NB4 (cell line): ENCODE measurements at places on chromosomes 1 and 21.

DNA sequence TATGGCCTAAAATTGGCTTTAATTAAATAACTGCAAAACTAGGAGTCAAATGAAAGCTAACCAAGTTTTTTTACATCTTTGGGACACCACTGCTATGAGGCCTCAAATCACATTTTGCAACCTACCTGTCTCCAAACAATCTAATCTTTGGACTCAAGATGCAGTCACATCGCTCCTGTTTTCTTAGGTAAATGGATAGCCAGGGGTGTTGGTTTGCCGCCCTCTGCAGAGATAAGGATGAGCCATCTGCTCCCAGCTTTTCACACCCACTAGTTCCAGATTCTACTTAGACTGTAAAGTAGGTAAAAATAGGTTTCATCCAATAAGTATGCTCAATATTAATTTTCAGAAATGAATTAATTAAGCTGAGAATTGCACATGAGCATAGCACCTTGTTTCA is 456.5 kb downstream of the KIF26B start:
- no peak for DNase-seq

GRCh38 chr1:100578201-100578600 is 40.3 kb downstream of the GPR88 start:
- no peak for DNase-seq

GRCh38 chr21:45578176-45578801 is 36.0 kb upstream of the SLC19A1 start:
- no peak for DNase-seq

- no peak for DNase-seq
Observed at GRCh38 chr1:168491527-168492164, 52.2 kb downstream of the XCL2 start.
